ENCODE measurements at places on chromosomes 2 and 18. TPM values are rescaled to one million over a fixed set of nuclear protein-coding genes. Genes with fewer than 3 reads are reported as not detected.

The GCG gene
- total RNA-seq = not detected

The GMPPA gene
- total RNA-seq = 14.1 TPM

GRCh38 chr2:11102956-11103860, 52.1 kb upstream of the SLC66A3 start:
- H3K4me1 ChIP-seq = no peaks in the 10 kb centered on the region
- no peak overlapping the region for H3K4me3 ChIP-seq
- no peaks in the 10 kb centered on the region for H3K27me3 ChIP-seq
- DNase-seq = no peak
- no peaks in the 10 kb centered on the region for H3K36me3 ChIP-seq

GRCh38 chr2:172555272-172555521, 693 bp upstream of the PDK1 start:
- peak overlapping the region; percentile 70 for H3K4me3 ChIP-seq
- no peak for DNase-seq
- H3K27me3 ChIP-seq = no peaks in the 10 kb centered on the region
- no peaks in the 10 kb centered on the region for H3K36me3 ChIP-seq

DNA sequence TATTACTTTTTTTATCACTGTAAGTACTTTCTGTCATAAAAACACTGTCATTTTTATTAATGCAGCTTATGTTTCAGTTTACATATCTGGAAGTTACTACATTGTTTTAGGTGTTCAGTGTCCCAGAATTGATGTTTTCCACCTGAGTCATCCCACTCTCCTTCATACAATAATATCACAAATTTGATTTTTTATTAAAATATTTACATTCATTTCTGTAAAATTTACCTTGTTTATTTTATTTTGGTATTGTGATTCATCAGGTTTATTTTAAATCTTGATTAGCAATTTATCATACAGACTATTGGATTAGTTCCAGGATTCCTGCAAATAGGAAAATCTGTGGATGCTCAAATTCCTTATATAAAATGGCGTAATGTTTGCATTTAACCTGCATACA, 1662.9 kb downstream of the SUCLG1 start:
- H3K36me3 ChIP-seq = no peaks in the 10 kb centered on the region
- H3K27ac ChIP-seq = no peak overlapping the region
- H3K4me1 ChIP-seq = no peaks in the 10 kb centered on the region
- no peak for DNase-seq

- no peak overlapping the region for H3K4me3 ChIP-seq
- H3K27ac ChIP-seq = no peak overlapping the region
- H3K36me3 ChIP-seq = no peaks in the 10 kb centered on the region
Observed at GRCh38 chr18:74488354-74488753, 7.8 kb upstream of the CNDP2 start.

GRCh38 chr2:23532391-23533337, 147.7 kb downstream of the KLHL29 start:
- no peaks in the 10 kb centered on the region for H3K4me1 ChIP-seq
- peak overlapping the region; percentile 70 for H3K27ac ChIP-seq
- H3K4me3 ChIP-seq = peak overlapping the region; percentile 18
- DNase-seq = peak; percentile 66
- H3K36me3 ChIP-seq = no peaks in the 10 kb centered on the region
- H3K27me3 ChIP-seq = no peaks in the 10 kb centered on the region
